Fibroblast of skin of right biceps (primary cell): ENCODE measurements at places on chromosomes 5 and 9.

- DNase-seq = no peak
Measured at GRCh38 chr5:43099640-43100039, 21.1 kb upstream of the ZNF131 start.

DNA sequence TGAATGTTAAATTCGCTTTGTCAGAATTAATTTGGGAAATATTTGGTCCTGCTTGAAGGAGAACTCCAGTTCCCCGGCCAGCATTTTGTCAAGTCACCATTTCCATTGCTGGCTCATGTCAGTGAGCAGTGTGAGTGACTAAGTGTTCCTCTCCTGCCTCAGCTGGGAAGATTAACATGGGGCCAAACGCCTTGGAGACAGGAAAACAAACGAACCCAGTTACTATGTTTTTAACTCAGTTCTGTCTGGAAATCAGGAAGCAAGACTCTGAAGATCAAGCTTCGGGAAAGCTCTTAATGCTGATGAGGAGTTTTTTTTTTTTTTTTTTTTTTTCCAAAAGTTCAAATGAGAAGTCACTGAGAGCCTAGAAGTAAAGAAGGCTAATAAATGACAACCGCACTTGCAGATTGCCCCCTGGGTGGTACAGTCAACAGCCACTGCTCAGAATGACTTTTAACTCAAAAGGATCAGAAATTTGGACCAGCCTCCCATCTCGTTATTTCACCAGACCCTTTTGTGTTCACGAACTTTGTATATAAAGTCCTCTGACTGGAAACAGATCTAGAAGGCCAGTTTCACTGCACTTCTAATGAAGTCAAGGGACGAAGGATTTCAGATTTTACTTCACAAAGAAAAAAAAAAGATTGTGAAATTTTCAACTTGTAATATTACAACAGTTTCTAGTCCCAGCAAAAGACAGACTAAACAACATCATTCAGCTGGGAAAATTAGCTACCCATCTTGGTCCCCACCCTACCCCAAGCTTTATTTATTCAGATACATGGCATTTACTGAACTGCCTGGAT, 121.3 kb downstream of the LHFPL2 start:
- DNase-seq = peak; percentile 96

GRCh38 chr9:87720173-87720572, 5.7 kb upstream of the CTSL start:
- no peak for DNase-seq

GRCh38 chr9:72665421-72665820, 144.0 kb downstream of the TMC1 start:
- DNase-seq = peak; percentile 82

GRCh38 chr5:133205649-133206048, 153.8 kb downstream of the HSPA4 start:
- peak; percentile 8 for DNase-seq

DNA sequence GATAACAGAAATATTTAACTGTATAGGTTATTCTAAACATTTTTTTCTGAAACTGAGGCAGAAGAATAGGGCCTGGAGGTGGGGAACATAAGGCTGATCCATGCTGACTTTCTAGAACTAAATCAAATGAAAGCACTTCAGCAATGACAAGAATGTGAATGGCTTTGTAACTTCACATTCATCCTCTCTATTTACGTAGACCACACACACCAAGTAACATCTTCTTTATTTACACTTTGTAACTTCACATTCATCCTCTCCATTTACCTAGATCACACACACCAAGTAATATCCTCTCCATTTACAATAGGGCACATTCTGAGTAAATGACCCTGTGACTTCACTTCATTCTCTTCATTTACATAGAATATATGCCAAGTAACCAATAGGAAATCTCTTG, 251.8 kb upstream of the CDH9 start:
- peak; percentile 15 for DNase-seq
